ENCODE measurements at places on chromosomes 16 and 17.

- no peak for DNase-seq
Measured at GRCh38 chr17:8985054-8985701, 19.7 kb upstream of the PIK3R5 start.

- DNase-seq: peak; percentile 92
Measured at GRCh38 chr16:16073891-16074881, 124.8 kb downstream of the ABCC1 start.

- no peak for DNase-seq
Measured at GRCh38 chr16:17304491-17305119, 166.2 kb downstream of the XYLT1 start.

- no peak for DNase-seq
Measured at GRCh38 chr17:79106958-79107357, 32.3 kb downstream of the ENGASE start.

DNA sequence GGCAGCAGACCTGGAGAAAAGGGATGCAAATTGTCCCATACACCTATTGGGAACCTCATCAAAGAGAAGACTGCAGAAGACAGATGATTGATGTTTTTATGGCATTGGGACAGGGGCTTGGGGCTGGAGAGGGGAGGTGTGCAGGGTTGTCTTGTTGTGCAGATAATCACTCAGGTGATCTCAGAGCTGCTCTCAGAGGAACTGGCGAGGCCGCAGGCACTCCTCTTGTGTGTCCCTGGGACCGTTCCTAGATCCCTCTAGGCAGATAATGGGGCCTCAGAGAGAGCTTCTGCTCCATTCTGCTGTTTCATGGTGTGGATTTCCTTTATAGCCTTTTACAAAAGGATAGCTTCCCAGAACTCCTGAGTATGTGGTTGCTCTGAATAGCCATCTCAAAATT is 1.6 kb downstream of the RNF213 start:
- DNase-seq: no peak

DNA sequence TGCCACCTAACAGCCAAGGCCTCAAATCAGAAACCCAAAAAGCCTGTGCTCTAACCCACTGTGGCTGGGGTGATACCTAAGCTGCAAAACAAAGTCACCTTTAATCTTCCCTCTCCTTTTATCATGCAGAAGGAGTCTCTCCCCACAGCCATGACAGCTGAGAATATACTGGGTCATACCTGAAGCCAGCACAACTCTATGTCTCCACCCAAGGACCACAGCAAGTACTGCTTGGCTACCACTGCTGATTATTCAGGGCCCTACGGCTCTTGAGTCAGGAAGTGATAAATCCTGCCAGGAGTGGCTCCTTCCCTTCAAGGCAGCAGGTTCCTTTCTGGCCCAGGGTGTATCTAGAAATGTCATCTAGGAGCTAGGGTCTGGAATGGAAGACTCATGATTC is 151.5 kb upstream of the TOM1L1 start:
- DNase-seq: no peak

DNA sequence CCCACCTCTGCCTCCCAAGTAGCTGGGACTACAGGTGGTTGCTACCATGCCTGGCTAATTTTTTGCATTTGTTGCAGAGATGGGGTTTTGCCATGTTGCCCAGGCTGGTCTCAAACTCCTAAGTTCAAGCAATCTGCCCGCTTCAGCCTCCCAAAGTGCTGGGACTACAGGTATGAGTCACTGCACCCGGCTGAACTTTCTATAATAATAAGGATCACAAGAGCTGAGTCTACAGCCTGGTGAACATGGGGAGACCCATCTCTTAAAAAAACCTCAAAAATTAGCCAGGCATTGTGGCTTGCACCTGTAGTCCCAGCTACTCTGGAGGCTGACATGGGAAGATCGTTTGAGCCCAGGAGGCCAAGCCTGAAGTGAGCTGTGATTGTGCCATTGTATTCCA is 53.5 kb downstream of the WDR59 start:
- DNase-seq: no peak

DNA sequence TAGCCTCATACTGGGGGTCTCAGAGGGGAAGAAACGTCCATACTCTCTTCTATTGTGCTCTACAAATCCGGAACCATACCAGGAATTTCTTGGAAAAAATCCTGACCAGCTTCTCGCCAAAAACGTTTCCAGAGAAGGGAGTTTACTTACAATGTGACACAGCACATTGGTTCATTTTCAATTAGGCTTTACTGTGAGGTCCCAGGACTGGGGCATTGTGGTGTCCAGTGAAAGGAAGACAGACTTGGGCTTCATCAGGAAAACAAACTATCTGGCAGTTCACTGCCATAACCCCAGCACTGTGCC is 14.7 kb downstream of the MPP2 start:
- no peak for DNase-seq

- no peak for DNase-seq
Measured at GRCh38 chr17:79036596-79036995, 12.6 kb downstream of the C1QTNF1 start.

DNA sequence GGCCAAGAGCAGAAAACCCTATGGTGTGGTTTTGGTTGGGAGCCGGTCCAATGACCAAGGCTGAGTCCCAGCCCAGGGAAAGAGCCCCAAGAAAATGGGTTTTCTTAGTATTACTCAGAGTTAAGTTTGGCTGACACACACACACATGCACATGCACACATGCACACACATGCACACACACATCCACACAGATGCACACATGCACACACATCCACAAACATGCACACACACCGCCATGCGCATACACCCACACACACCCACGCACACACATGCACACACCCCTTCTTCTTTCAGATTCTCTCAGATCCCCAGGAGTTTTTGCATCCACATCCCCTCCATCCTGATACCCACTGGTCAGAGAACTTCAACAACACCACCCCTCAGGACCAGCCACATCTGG is 9.1 kb downstream of the ABCC12 start:
- no peak for DNase-seq

GRCh38 chr16:54397838-54398237 is 111.3 kb upstream of the IRX3 start:
- no peak for DNase-seq

DNA sequence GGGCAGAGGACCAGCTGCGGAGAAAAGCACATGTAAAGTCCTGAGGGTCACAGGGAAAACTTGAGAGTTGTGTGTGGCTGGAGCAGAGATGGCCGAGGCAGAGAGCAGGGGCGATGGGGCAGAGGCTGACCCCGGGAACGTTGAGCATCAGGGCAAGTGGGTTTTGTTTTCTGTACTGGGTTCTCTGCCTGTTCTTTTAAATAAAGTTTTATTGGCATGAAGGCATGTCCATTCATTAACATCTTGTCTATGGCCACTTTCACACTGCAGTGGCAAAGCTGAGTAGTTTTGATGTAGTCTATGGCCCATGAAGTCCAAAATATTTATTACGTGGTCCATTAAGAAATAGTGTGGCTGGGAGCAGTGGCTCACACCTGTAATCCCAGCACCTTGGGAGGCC is 64.4 kb downstream of the ABCC1 start:
- DNase-seq: no peak

DNA sequence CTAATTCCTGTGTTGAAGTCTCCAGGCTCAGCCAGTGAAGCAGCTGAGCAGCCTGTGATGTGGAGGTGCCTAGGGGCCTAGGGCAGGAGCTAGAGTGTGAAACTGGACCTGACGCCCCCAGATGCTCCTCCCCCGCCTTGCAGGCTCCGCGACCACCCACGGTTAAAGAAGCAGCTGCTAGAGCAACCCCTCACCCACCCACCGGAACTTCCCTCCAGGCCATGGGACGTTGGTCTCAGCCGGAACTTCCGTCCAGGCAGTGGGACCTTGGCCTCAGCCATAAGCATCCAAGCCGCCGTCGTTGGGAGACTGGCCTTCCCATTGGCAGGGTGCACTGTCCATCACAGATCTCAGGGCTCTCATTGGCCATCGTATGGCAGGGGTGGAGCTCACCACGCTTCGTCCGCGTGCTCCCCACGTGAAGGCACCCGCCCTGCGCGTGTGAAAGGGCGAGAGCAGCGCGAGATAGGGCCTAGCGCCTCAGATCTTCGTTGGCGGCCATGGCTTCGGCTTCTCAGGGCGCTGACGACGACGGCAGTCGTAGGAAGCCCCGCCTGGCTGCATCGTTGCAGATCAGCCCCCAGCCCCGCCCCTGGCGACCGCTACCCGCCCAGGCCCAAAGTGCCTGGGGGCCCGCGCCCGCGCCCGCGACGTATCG is at the start of gene ADAD2:
Gene ADAD2, plus strand, starts transcription at position 427 of the 658 bp plus-strand sequence. Its CDS starts 74 bp downstream, at position 501.
- no peak for DNase-seq

- DNase-seq: no peak
Measured at GRCh38 chr16:6165330-6165979, 1067.9 kb upstream of the EEF2KMT start.
